ENCODE measurements at places on chromosomes 16 and 17. TPM values are rescaled to one million over a fixed set of nuclear protein-coding genes. Genes with fewer than 3 reads are reported as not detected.

DNA sequence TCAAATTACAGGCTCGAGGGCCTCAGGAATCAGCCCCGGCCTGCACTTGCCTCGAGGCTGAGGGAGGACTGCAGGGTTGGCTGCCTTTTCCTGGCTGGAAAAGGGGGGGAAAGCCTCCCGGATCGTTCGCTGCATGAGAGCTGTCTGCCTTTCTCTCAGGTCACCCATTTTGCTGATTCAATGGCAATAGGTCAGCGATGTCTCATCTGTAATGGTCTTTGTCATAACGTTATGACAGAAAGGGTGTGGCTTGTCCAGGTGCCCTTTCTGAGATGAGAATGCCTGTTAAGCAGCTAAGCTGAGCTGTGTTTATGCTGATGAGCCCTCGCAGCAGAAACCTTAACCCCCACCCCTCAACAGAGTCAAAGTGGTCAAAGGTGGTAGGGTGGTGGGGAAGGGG is 81.8 kb downstream of the AKAP1 start:
- no peak for DNase-seq

DNA sequence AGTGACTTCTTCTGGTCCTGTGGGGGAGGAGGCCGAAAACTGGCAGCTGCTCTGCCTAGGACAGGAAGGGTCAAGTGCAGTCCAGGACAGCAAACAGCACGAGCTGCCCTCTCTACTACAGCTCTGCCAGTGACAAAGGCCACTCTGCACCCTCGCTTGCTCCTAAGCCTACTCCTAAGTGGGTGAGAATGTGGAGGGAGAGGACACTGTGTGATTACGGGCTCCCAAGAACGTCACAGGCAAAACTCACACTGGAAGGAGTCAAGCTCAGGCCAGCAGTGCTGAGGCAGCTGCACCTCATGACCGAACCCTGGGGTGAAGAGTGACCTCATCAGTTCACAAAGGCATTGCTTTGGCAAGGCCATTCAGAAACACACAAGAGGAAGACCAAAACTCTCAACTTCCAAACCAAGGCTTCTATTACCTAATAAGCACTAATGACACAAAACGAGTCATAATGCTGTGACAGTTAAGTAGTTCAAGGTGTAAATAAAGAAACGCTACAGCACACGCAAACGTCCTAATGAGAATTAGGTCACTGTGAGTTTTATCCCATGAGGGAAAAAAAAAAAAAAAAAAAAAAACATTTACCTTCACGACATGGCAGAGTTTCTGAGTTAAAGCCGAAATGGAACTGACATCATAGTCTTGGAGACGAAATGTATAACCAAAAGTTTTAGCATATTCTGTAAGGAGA is 35.1 kb downstream of the MARF1 start:
- DNase-seq, result no peak

GRCh38 chr17:2295575-2295974 is 8.0 kb downstream of the SMG6 start:
- DNase-seq, result no peak

- no peak for DNase-seq
Measured at GRCh38 chr16:79437764-79438751, 162.5 kb downstream of the MAF start.

- no peak for DNase-seq
Measured at GRCh38 chr16:89407282-89407924, 83.0 kb downstream of the ANKRD11 start.

DNA sequence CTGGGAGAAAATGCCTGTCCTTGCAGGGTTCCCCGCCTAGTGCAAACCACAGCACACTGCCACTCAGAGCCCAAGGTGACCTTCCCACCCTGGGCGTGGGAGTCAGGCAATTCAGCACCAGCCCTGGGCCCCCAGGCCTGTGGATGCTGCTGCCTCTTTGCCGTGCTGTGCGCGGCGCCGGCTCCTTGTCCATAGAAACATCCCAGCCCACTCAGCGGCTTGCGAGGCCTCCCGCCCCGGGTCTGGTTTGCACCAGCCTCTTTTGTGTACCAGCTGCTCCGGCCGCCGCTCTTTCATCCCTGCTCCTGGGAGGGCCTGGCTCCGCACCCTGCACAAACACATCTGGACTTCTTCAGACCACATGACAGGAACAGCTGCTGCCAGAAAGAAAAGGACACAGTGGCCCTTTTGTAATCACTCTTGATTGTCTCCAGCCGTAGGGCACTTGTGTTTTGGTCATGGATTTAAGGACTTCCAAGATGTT is 75.4 kb upstream of the SDK2 start:
- DNase-seq, result no peak

DNA sequence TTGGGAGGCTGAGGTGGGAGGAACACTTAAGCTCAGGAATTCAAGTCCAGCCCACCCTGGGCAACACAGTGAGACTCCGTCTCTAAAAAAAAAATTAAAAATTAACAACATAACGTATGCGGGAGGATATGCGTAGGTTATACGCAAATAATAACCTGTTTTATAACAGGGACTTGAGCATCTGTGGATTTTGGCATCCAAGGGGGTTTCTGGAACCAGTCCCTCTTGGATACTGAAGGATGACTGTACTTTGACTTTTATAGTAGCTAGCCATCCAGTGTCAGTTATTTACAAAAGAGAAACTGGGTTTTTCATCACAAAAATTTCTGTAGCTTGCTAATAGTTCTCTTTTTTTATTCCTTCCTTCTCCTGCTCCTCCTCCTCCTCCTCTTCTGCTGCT is 64.5 kb downstream of the TNRC6C start:
- no peak for DNase-seq

DNA sequence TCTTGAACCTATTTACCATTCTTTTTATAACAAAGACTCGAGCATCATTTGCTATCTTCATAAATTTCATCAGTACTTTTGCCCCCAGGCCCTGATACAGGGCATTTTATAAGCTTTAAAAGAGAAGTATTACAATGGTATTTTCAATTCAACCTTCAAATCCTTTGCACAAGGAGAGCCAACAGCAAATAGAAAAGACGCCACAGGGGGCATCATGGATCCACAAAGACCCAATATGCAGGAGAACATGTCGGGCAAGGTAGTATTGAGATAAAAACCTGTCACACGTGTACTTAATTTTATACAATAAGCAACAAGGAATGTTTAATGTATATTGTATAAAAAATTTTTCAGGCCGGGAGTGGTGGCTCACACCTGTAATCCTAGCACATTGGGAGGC is 10.2 kb downstream of the MAP3K14 start:
- DNase-seq, result no peak

DNA sequence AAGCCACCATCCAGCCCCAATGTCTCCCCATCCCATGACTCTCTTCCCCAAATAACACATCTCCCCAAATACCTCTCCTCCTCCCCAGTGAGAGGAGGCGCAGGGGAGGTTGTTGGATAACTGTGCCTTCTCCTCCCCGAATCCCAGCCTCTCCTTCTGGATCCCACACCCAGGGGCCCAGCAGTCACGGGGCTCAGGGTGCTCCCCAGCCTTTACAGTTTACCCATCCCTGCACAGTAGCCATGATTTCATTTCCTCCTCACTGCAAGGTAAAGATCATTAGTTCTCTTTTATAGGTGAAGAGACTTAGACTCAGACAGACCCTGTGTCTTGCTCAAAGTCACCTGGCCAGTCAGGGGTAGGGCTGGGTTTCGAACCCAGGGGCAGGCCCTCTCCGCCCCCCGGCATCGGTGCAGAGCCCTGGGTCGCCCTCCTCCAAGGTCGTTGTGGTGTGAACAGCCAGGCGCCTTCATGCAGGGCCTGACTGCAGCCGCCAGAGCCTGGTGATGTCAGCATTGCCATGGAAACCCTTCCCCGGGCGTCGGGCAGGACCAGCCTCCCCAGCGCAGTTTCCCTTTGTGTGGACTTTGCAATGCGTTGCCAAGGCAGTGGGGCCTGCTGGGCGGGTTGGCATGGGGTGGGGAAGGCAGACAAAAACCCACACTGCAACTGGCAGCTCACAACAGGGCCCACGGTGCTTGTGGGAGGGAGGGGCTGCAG is 53.3 kb upstream of the TOB1 start:
- peak; percentile 72 for DNase-seq

GRCh38 chr16:75023009-75023408 is 24.2 kb downstream of the ZNRF1 start:
- no peak for DNase-seq

Gene NPIPA7
- total RNA-seq, result 15.7 TPM

Gene TNFRSF17
- 0.63 TPM for total RNA-seq

DNA sequence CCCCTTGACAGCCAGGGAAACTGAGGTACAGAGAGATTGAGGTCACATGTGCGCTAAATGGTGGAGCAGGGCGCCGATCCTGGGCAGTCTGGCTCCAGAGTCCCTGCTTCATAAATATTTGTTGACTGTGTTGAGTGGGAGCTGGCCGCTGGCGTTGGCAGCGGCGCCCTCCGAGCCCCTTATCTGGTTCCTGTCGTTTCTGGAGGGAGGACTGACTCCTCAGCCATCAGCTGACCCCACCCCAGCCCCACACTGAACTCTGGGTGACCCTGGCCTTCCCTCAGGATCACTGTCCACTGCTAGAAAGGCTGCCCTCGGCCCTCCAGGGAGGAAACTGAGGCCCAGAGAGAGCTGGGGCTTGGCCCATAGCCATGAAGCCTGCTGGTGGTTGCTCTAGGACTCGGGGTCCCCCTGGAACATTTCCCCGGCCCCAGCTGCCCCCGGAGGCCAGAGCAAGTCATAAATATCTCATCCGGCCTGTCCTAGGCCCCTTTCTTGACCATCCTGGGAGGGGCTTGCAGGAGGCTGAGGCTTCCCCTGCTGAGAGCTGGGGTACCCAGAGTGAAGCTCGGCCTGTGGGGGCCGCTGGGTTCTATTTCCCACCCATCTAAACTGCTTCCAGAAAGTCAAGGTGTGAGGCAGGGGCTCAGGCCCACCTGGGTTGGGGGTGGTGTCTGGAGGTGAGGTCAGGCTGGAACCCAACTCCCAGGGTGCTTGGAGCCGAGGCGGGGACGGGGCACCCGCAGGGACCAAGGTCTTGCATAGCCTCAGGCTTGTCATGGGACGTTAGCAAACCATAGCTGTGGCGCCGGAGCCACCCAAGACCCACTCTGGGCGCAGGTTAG is 51.7 kb upstream of the GSE1 start:
- DNase-seq, result no peak

GRCh38 chr16:54806378-54806777 is 124.3 kb upstream of the IRX5 start:
- no peak for DNase-seq

DNA sequence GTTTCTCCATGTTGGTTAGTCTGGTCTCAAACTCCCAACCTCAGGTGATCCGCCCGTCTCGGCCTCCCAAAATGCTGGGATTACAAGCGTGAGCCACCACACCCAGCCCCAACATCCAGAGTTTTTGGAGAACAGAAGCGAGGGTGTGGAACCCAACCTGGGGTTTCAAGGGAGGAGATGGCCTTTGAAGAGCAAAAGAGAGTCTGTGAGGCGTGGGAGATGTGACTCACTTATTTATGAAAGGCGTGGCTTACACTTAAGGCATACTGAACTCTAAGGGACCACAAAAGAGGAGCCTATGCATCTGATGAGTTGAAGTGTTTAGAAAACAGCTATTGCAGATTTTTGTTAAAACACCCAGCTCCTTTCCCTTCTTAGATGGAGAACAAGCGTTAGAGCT is 18.9 kb downstream of the ARSG start:
- DNase-seq, result no peak

GRCh38 chr17:35372846-35373533 is 431 bp downstream of the SLFN11 start:
- DNase-seq, result no peak

GRCh38 chr17:66542129-66542966 is 239.9 kb downstream of the PRKCA start:
- DNase-seq, result no peak

DNA sequence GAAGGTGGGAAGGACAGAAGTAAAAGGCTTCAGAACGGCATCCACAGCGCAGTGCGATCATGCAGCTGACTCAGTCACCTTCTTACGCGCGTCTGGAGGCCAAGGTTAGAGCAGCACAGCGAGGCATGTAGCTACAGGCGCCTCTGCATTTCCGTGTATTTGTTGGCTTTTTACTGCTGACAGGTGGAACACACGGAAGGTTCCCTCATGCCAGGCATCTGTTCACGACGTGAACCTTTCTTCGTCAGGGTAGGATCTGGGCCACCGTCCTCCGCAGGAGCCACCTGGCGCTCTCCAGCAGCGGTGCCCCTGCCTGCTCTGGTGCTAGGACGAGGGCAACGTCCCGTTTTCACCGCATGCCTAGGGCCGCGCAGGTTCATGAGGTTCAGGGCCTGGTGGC is 15.3 kb downstream of the TMEM204 start:
- no peak for DNase-seq

DNA sequence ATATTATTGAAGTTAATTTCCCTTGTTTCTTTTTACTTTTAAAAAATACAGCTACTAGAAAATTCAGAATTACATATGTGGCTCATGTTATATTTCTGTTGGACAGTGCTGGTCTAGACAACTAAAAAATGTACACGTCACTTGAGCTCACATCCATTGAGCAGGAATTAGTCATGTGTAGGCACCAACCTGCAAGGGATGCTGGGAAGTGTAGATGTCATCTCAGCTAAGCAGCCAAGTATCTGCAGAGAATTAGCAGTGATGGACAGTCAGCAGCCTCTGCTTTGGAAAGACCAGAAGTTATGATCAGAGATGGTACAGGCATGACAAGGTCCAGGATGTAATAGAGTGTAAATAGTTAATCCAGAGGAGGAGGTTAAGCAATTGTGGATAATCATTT is 87.1 kb upstream of the HS3ST2 start:
- no peak for DNase-seq

DNA sequence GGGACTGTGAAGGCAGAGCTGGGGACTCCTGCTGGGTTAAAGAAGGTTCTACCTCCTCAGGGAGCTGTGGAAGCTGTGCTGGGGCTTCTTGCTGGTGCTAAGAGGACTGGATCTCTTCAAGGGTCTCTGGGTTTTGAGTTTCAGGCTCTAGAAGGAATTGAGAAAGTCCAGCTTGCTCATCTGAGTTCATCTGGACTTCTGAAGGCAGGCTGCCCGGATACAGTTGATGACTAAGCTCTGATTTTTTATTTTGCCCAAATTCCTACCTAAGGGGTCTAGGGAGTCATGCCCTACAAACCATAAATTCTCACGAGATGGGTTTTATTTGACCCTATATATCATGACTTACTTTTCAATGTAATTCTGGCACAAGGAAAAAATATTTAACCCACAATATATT is 46.8 kb upstream of the TMEM97 start:
- no peak for DNase-seq

GRCh38 chr16:23682181-23682580 is 3.5 kb downstream of the PLK1 start:
- no peak for DNase-seq

Gene WNK4
- total RNA-seq, result 0.62 TPM

DNA sequence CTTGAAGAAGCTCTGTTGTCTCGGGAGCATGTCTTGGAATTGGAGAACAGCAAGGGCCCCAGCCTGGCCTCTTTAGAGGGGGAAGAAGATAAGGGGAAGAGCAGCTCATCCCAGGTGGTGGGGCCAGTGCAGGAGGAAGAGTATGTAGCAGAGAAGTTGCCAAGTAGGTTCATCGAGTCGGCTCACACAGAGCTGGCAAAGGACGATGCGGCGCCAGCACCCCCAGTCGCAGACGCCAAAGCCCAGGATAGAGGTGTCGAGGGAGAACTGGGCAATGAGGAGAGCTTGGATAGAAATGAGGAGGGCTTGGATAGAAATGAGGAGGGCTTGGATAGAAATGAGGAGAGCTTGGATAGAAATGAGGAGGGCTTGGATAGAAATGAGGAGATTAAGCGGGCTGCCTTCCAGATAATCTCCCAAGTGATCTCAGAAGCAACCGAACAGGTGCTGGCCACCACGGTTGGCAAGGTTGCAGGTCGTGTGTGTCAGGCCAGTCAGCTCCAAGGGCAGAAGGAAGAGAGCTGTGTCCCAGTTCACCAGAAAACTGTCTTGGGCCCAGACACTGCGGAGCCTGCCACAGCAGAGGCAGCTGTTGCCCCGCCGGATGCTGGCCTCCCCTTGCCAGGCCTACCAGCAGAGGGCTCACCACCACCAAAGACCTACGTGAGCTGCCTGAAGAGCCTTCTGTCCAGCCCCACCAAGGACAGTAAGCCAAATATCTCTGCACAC is 21.2 kb downstream of the AKAP1 start:
- DNase-seq, result no peak

Measured in naive thymus-derived CD8-positive, alpha-beta T cell (primary cell).